ENCODE measurements at places on chromosomes 1 and 21.

- DNase-seq = no peak
These were observed 3.1 kb downstream of the KLHDC8A start for GRCh38 chr1:205353612-205354011.

DNA sequence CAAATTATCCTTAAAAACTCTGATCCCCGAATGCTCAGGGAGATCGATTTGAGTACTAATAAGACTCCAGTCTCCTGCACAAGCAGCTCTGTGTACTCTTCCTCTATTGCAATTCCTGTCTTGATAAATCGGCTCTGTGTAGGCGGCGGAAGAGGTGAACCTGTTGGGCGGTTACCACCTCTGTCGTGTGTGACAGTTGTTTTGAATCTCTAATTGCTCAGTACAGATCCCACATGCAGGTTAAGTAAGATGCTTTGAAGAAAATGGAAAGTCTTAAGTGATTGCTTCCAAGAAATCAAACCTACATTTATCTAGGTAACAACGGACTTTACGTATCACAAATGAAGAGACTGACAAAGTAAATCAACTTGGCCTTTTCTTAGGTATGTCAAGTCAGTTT lies 35.5 kb downstream of the COA6 start:
- DNase-seq = no peak

DNA sequence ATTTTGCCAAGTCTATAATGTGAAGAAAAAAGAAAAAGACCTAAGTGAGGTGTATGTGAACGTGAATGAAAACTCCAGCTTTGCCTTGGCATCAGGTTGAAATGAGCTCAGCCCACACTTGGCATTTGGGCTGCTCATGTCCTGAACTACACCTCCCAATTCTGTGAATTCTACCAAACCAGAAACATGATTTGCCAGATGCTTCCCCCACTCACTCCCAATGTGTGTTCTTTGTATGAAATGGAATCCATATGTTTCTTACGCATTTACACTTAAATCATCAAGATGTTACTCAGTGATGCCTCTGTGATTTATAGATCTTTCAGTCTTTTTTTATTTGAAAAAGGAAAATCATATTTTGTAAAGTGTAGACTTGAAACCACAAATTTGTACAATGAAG lies 32.8 kb upstream of the RUNX1 start:
- no peak for DNase-seq

DNA sequence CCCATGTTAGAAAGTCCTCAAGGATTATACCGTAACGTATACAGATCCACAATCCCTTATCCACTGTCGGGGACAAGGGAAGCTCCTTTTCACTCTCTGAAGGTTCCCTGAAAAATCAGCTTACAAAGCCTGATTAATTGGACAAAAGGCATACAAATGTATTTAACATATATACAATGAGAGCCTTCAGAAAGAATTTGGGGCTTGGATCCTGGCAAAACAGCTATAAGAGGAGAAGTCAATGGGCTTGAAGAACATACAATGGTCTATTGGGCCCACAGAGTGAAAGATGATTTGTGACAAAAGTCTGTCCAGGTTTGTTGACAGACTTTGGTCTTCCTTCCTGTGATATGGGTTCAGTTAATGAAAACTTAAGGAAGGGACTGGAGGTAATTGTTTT lies 10.7 kb downstream of the TACSTD2 start:
- no peak for DNase-seq

GRCh38 chr1:23908453-23909341 lies 4.5 kb downstream of the CNR2 start:
- DNase-seq = no peak

- DNase-seq = no peak
These were observed 60.8 kb upstream of the TMPRSS2 start for GRCh38 chr21:41568606-41569385.

DNA sequence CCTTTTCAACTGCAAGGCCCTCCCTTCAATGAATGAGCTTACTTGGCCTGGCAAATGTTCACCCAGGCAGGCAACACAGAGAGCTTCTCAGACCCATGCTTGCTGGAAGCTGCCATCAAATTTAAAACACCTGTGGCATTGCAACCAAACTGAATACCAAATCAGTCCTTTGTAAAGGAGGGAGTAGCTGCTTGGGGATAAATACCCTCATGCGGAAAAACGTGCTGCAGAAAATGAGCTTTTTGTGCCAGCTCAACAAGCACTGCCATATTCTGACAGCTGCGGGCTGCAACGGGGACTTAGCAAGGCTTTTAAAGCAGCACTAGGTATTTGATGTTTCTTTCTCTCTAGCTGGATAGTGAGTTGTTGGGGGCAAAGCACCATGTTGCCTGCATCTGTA lies 119.7 kb downstream of the PLPPR4 start:
- no peak for DNase-seq

GRCh38 chr21:45513003-45513717 lies 29.1 kb downstream of the SLC19A1 start:
- no peak for DNase-seq

- DNase-seq = no peak
These were observed 25.5 kb upstream of the TNFRSF1B start for GRCh38 chr1:12141163-12141850.

DNA sequence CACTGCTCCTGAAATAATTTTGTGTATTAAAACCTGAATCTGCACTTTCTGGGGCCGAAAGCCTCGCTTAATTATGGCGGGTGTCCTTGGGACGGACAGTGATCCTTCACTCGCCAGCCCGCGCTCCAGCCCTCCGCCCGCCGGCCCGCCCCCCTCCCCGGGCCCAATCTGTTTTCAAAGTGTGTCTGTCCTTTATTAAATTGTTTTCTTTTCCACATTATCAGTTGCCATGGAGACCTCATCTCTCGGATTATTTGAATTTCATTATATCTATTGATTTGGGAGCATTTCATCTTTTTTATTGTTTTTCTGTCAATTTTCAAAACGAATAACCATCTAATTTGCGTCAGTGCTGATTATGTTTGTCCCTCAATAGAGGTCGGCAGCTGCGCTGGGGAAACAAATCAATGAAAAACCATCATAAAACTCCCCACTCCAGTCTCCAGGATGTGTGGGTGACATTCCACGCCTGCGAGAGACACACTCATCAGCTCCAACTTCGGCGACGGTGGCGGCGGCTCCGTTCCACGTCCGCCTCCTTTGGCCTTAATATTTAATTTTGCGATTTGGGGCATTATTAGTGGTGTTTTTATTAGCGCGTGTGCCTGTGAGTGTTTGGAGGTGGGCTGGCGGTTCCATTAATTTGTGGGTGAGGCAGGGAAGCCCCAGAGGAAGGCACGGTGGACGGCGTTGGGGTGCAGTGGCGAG lies 123.9 kb downstream of the CASZ1 start:
- no peak for DNase-seq

GRCh38 chr1:175390081-175390481 lies 197.5 kb upstream of the KIAA0040 start:
- DNase-seq = no peak

DNA sequence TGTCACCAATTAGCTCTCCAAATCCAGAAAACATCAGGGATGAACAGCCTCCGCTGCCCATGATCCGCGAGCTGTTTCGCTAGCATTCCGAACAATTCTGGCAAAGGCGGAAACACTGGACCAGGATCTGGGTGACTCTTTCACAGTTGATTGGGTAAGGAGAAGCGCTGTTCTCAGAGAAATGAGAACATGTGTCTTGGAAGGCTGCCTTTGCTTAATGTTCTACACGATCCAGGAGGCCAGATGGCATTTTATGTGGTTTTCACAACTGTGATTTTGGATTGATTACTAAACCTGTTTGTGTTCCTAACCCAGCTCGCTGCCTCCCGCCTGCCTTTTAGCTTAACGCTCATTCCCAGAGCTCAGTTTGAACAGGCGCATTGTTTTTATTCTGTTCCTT lies 144.0 kb downstream of the KIF26B start:
- no peak for DNase-seq

GRCh38 chr1:97834899-97835298 lies 85.9 kb downstream of the DPYD start:
- DNase-seq = no peak

GRCh38 chr1:234987415-234988154 lies 141.1 kb downstream of the TOMM20 start:
- no peak for DNase-seq

GRCh38 chr1:216425577-216425976 lies 2.3 kb upstream of the USH2A start:
- no peak for DNase-seq

GRCh38 chr1:216851073-216851472 lies 127.8 kb upstream of the ESRRG start:
- DNase-seq = no peak

DNA sequence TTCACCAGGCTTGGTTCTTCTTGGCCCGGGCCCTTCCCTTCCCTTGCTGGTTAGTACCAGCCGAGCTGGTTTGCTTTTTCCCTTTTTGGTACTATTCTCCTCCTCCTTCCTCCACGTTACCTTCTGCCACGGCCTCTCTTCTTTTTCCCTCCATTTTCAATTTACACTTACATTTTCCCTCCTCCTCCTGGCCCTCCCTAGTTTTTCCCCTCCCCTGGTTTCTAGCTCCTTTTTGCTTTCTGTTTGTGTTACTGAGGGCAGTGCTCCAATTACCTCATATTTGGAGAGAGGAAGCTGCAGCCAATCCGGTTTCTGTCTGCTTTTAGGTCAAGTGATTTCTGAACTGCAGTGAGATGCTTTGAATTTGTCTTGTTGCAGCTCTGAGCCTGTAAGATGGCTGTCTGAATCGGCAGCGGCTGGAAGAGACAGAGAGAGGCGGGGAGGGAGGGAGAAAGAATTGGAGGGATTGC lies 63.7 kb downstream of the MACF1 start:
- no peak for DNase-seq

DNA sequence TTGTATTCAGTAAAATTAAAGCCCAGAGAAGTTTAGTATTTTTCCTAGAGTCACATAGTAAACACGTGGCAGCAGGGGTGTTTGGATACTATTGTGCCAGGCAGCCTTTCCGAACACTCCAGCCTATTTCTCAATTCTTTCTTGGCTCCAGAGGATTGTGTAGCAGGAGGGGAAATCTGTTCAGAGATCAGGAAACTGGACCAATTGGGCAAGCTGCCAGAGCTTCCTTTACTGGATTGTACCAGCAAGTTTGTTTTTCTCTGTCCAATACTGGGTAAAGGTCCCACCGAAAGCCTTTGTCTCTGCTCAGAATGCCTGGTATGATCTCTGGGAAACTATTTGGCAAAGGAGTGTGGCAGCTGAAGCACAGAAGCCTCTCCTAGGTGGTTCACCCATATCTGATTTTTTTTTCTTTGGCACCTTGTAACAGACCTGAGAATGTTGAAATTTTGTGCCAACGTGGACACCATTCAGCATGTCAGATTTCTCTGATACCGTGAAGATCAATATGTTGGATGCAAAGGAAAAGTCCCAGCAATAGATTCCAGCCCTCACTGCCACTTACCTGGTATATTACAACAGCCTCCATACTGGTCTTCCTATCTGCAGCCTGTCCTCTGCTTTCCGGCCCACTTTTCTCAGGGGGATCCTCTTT lies 126.2 kb downstream of the FGGY start:
- no peak for DNase-seq

- DNase-seq = no peak
These were observed 15.3 kb upstream of the EPHA8 start for GRCh38 chr1:22547818-22548462.

DNA sequence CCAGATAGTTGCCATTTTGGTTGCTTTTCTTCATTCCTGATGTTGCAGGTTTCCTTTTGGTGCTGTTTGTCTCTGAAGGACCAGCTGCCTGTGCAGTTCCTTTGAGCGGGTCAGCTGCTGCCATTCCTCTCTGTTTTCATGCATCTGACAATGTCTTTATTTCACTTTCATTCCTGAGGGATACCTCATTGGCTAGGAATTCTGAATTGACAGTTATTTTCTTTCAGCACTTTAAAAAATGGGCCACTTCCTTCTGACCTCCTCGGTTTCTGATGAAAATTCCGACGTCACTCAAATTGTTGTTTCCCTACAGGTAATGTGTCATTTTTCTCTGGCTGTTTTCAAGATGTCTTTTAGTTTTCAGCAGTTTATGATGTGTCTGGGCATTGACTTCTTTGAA lies 24.8 kb downstream of the CCSAP start:
- DNase-seq = no peak

GRCh38 chr1:94336991-94337390 lies 81.2 kb upstream of the ABCD3 start:
- DNase-seq = no peak

GRCh38 chr1:170309389-170310013 lies 163.7 kb downstream of the NTMT2 start:
- DNase-seq = no peak

DNA sequence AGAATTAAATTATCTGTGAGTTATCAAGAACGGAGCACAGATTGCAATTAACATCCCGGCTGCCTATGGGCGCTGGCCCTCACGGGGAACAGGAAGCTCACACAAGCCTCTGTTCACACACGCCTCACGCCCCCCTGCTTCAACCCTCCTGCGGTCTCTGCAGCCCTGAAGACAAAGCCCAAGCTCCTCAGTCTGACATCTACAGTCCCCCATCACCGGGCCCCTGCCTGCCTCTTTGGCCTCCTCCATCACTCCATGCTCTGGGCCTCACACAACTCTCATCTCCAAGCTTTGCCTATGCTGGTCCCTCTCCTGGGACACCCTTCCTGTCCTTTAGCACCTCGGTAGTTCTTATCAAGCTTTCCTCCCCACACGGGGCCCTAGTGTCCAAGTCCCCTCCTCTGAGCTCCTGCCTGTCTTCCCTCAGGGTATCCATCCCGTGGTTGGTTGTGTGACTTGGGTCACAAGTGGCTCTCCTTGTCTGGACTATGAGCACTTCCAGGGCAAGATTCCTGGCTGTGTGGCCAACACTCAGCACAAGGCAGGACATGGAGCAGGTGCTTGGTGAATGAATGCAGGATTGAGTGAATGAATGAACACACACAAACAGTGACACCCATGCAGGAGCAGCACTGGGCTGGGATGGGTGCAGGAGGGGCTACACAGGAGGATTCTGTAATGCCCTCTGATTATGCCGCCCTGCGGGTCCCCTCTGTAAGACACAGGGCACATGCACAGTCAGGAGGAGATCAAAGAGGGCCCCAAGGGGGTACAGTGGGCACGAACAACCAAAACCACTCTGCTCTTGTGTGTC lies 116.1 kb downstream of the DMRTB1 start:
- peak; percentile 51 for DNase-seq

DNA sequence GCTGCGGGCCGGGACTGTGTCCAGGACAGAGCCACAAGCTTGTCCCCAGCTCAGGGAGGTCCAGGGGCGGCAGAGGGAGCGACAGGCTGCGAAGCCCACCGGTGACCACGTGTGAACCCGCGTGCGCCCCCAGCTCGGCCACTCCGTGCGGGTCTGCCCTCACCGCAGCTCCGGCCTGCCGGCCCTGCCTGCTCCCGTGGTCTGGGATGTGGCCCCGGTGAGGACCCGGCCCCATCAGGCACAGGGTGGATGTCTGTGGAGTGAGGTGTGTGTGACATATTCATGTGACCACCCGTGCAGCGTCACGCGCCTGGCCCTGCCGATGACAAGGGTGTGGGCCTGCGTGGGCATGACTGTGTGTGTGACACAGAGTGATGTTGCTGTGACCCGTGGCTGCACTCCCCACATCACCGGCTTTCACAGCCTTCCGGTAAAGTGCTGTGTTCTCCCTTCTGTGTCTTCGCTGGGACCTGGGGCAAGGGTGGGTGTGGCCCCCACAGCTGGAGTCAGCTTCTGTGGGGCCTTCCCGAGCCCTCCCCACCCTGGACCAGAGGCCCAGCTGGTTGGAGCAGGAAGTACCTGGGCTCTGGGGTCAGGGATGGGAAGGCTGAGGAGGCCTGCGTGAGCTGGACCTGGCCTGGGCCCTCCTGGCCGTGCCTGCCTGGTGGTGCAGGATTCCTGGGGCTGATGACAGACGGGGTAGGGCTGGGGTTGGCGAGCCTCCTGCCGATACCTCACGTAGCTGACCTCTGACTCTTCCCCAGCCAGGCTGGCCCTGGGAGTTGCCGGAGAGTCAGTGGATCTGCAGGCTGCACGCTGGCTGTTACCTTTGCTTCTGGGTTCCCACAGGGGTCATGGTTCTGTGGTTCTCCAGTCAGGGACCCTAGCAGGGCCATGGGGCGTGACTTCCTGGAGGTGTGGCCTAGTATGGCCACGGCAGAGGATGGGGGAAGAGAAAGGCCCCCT lies 4.1 kb downstream of the RNF223 start:
- no peak for DNase-seq

Data from type B pancreatic cell (in vitro differentiated cells).